ENCODE measurements at places on chromosomes 16 and 17. TPM values are rescaled to one million over a fixed set of nuclear protein-coding genes. Genes with fewer than 3 reads are reported as not detected.
A peak's percentile ranks its signal among the peaks of the same experiment; 100 is the strongest.

The KRTAP3-2 gene
- not detected for total RNA-seq

The PLLP gene
- total RNA-seq: 1.1 TPM

The MT1E gene
- not detected for total RNA-seq

The QRICH2 gene
- total RNA-seq: 7.2 TPM

The ANKFN1 gene
- total RNA-seq: 0.27 TPM

The GRB7 gene
- 46.4 TPM for total RNA-seq

The GPRC5B gene
- total RNA-seq: 31.3 TPM

The LRRC59 gene
- 65.1 TPM for total RNA-seq

The TNFRSF13B gene
- total RNA-seq: not detected

- DNase-seq: no peak
- H3K27ac ChIP-seq: no peak overlapping the region
- H3K27me3 ChIP-seq: peaks cover 31% of the 10 kb centered on the region
These were observed 94.8 kb upstream of the CBX4 start for GRCh38 chr17:79933863-79934652.

- H3K4me3 ChIP-seq: no peak overlapping the region
- no peak for DNase-seq
- H3K27me3 ChIP-seq: no peaks in the 10 kb centered on the region
- peaks cover 2% of the 10 kb centered on the region for H3K36me3 ChIP-seq
These were observed 70.6 kb downstream of the TMC6 start for GRCh38 chr17:78058001-78058400.

- peaks cover 46% of the 10 kb centered on the region for H3K4me1 ChIP-seq
- DNase-seq: no peak
- H3K27ac ChIP-seq: peak overlapping the region; percentile 99
- H3K4me3 ChIP-seq: peak overlapping the region; percentile 98
- no peaks in the 10 kb centered on the region for H3K36me3 ChIP-seq
These were observed 1.9 kb downstream of the MNT start for GRCh38 chr17:2398655-2399571.

DNA sequence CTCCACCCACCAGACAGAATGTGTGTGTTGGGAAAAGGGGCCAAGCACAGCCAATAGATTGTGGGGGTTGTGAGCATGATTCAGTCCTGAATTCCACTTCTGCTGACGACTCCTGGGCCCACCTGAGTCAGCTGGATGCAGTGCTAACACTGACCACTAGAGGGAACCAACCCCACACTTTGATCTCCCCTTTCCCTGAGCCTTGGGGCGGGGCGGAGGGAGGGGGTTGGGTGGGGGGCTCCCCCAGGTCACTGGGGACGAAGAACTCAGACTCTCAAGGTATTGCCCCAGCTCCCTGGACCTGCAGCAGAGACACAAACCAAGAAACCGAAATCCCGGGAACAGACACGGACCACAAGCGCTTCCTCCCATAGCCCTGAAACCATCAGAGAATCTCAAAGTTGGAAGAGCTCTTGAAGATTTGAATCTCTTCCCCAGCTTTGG lies 621 bp upstream of the CSHL1 start:
- no peaks in the 10 kb centered on the region for H3K36me3 ChIP-seq
- H3K27me3 ChIP-seq: peaks cover 60% of the 10 kb centered on the region
- no peak overlapping the region for H3K27ac ChIP-seq
- no peak overlapping the region for H3K4me3 ChIP-seq
- no peak for DNase-seq
- peaks cover 7% of the 10 kb centered on the region for H3K4me1 ChIP-seq

- no peak for DNase-seq
- no peaks in the 10 kb centered on the region for H3K4me1 ChIP-seq
- no peaks in the 10 kb centered on the region for H3K36me3 ChIP-seq
- H3K27me3 ChIP-seq: peaks cover 52% of the 10 kb centered on the region
- H3K4me3 ChIP-seq: no peak overlapping the region
- H3K27ac ChIP-seq: no peak overlapping the region
These were observed 58.9 kb upstream of the SDK2 start for GRCh38 chr17:73703192-73703591.

DNA sequence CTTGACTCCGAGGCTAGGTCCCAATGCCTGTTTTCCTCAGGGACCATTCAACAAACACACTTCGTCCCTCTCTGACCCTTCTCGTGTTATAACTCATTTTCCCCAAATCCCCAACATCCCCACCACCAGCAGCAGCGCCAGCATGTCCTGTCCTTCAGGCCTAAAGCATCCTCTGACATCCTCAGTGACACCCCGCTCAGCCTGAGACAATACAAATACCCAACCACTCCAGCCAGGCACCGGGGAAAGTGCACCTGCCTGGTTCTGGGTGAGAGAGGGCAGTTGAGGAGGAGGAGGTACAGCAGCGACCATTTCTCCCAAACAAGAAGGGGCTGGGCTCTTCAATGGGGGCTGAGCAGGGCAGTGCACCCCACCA lies 4.7 kb downstream of the MNT start:
- no peak for DNase-seq
- H3K36me3 ChIP-seq: no peaks in the 10 kb centered on the region
- H3K4me1 ChIP-seq: peaks cover 53% of the 10 kb centered on the region

GRCh38 chr16:74874912-74875546 lies 100.4 kb upstream of the FA2H start:
- no peak for DNase-seq
- H3K4me1 ChIP-seq: no peaks in the 10 kb centered on the region
- H3K27ac ChIP-seq: no peak overlapping the region
- H3K27me3 ChIP-seq: no peaks in the 10 kb centered on the region

DNA sequence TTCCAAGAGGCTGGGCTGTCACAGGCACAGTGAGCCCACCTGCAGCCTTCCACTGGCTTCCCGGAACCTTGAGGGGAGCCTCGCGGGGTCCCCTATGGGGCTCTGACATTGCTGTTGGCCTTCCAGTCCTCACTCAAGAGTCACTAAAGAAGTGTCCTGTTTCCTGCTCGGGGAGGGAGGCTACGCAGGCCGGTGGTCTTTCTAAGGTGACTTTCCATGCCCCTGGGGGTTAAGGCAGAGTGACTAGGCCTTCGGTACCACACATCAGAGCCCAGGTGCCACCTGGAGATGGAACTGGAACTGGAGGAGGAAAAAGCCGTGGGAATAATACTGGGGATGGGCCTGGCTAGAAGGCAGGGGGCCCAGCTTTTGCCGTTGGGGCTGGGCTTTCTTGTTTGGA lies 72.1 kb downstream of the IL21R start:
- H3K27ac ChIP-seq: no peak overlapping the region
- no peaks in the 10 kb centered on the region for H3K4me1 ChIP-seq
- H3K36me3 ChIP-seq: peaks cover 56% of the 10 kb centered on the region
- no peak for DNase-seq
- no peak overlapping the region for H3K4me3 ChIP-seq

DNA sequence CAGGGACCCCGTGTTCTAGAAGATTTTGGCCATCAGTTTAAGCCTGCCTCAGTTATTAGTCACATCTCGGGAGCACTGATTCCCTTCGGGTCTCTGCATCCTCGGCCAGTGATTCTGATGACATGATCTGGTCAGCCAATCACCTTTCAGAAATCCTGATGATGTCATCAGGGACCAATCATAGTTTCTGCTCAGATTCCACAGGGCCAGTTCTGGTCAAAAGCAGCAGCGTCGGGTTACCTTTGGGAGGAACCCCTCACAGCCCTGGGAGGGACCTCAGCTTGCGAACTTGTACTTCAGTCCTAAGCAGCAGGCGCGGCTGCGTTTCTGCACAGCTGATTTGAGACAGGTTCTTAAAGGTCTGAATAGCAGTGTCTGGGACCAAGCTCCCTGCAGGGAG lies 13.9 kb downstream of the KDM8 start:
- no peak overlapping the region for H3K4me3 ChIP-seq
- no peaks in the 10 kb centered on the region for H3K27me3 ChIP-seq
- DNase-seq: no peak

DNA sequence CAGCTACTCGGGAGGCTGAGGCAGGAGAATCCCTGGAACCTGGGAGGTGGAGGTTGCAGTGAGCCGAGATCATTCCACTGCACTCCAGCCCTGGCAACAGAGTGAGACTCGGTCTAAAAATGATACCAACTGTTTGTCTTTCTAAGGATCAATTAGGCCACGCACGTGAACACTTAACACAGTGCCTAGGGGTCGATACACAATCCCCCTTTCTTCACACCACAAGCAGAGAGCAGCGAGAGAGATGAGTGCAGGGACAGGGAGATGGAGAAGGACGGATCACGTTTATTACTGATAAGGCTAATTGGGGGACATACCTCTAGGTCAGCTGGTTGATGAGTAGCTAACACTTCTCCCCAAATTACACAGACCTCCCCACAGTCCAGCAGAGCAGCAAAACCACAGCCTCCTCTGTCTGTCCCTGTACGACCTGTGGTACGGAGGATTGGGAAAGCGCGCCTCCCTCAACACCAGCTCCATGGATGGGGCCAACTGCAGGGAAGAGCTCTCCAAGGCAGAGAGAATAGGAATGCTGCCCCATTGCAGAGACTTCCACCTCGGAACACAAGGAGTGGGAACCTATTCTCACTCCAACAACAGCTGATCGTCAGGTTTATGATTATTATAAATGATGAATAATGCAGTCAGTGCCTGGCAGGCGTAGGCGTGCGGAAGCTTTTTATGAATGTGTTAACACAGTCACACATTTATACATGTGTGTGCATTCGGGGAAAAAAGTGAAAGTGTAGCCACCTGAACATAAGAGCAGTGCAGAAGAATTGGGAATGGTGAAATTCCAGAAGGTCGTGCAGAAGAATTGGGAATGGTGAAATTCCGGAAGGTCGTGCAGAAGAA lies 155.1 kb downstream of the C16orf95 start:
- H3K4me1 ChIP-seq: peaks cover 6% of the 10 kb centered on the region
- no peak overlapping the region for H3K27ac ChIP-seq
- H3K36me3 ChIP-seq: no peaks in the 10 kb centered on the region
- no peak overlapping the region for H3K4me3 ChIP-seq

DNA sequence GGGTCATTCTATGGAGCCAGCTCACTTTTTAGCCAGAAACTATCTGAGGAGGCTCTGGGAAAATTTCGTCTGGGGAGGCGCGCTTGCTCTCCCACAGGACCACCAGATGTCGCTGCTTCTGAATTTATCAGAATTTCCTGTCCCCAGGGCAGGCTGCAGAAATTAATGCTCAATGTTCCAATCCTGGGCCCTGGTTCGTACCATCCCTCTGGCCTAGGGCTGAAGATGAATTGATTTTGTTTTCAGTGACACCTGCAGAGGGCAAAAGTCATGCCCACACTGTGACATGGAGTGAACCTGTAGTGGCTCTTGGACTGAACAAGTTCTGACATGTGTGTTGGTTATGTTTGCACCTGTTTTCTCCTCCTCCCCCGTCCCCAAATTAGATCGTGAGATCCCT lies 482.6 kb downstream of the NPIPA7 start:
- no peaks in the 10 kb centered on the region for H3K36me3 ChIP-seq
- H3K27me3 ChIP-seq: peaks cover 28% of the 10 kb centered on the region
- no peak overlapping the region for H3K27ac ChIP-seq
- peak; percentile 64 for DNase-seq
- no peaks in the 10 kb centered on the region for H3K4me1 ChIP-seq
- no peak overlapping the region for H3K4me3 ChIP-seq

DNA sequence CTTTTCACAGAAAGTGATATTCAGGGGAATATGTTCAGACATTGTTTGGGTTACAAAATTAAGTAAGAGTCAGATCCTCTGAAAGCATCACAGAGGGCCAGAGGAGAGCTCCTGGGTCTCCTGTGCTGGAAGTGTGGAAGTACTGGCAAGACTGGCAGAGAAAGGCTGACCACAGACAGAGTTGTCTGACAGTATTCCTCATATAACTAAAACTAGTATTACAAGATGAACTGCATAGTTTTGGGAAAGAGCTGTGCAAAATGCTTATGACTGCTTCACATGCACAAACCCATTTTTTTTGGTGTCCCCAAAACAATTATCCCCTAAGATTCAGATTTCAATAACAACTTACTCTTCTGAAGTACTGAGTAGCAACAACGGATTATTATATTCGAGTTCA lies 35.2 kb downstream of the N4BP1 start:
- no peak overlapping the region for H3K4me3 ChIP-seq
- peak overlapping the region; percentile 75 for H3K27ac ChIP-seq
- H3K36me3 ChIP-seq: peaks cover 19% of the 10 kb centered on the region

DNA sequence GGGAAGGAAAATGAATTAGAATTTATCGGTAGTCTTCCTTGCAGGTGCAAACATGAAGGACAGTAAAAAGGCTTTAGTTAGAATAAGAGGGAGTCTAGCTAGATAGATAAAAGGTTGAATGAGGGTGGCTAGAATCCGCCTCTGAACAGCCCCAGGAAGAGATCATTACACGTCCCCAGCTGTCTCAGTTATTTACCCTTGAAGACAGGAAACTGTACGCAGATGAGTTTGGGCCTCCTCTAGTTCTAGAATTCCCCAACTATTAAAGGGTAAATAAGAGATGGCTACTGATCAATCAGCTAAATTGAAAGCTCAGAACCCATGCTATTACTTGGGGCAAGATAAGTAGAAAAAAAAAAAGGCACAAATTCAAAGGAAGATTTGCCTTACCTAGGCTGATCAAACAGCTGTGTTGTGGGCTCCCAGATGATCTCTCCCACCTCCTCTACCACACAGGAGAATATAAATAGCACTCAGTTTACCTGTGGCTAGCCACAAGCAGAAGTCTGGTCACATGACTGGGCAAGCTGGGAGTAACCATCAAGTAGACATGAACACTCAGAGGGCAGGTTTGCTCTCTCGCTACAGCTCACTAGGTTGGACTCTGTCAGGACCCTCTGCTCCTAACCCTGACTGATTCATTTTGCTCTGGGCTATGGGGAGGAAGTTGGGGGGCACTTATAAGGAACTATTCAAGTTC lies 17.0 kb downstream of the FAM117A start:
- H3K27ac ChIP-seq: no peak overlapping the region
- DNase-seq: no peak
- no peaks in the 10 kb centered on the region for H3K27me3 ChIP-seq
- H3K4me3 ChIP-seq: no peak overlapping the region
- H3K36me3 ChIP-seq: peaks cover 3% of the 10 kb centered on the region

GRCh38 chr16:12208341-12209035 lies 232.0 kb downstream of the SNX29 start:
- H3K27me3 ChIP-seq: no peaks in the 10 kb centered on the region
- no peak for DNase-seq
- H3K4me1 ChIP-seq: no peaks in the 10 kb centered on the region
- no peaks in the 10 kb centered on the region for H3K36me3 ChIP-seq

- no peak overlapping the region for H3K27ac ChIP-seq
- peak; percentile 46 for DNase-seq
- H3K27me3 ChIP-seq: no peaks in the 10 kb centered on the region
- no peaks in the 10 kb centered on the region for H3K36me3 ChIP-seq
- H3K4me1 ChIP-seq: no peaks in the 10 kb centered on the region
These were observed 612.3 kb upstream of the EEF2KMT start for GRCh38 chr16:5709889-5710288.

GRCh38 chr17:47301161-47301560 lies 22.6 kb upstream of the EFCAB13 start:
- no peaks in the 10 kb centered on the region for H3K27me3 ChIP-seq
- DNase-seq: no peak
- peaks cover 8% of the 10 kb centered on the region for H3K4me1 ChIP-seq
- no peak overlapping the region for H3K4me3 ChIP-seq
- no peaks in the 10 kb centered on the region for H3K36me3 ChIP-seq
- no peak overlapping the region for H3K27ac ChIP-seq

- H3K27ac ChIP-seq: no peak overlapping the region
- peaks cover 35% of the 10 kb centered on the region for H3K27me3 ChIP-seq
- H3K4me1 ChIP-seq: no peaks in the 10 kb centered on the region
These were observed 108.5 kb upstream of the CCL2 start for GRCh38 chr17:34146440-34147043.
